ENCODE measurements at places on chromosomes 4 and X. TPM values are rescaled to one million over a fixed set of nuclear protein-coding genes. Genes with fewer than 3 reads are reported as not detected.

DNA sequence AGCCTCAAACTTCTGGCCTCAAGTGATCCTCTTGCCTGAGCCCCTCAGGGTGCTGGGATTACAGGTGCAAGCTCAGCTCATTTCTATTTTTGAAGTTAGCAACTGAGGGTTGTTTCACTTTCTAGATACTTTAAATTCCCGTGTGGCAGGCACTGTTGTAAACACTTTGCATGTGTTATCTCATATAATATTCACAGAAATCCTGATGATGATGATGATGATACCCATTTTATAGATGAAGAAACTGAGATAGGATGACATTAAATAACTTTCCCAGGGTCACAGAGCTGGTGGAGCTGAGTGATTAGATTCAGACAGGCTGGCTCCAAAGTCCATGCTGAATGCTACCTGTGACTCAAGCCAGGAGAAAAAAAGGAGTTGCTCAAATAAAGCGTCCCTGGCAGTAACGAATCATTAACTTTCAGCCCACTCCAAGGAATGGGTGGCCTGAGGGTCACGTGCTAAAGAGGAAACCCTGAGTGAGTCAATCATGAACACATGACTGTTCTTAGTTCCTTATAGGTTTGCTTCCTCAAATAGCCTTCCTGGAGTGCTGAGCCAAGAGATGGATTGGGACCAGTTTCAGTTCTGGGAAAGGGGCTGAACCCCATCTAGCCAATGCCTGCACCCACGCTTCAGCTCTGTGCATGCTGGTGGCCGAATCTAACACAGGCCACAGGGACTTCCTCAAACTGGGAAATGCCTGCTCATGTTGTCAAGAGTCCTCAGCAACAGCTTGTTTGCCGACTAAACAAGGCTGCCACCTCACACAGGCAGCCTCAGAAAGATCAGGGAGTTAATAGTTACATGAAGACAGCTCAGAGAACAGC, 52.8 kb downstream of the RBM47 start:
- DNase-seq = no peak

- DNase-seq = no peak
Measured at GRCh38 chr4:13299343-13299742, 184.8 kb downstream of the RAB28 start.

DNA sequence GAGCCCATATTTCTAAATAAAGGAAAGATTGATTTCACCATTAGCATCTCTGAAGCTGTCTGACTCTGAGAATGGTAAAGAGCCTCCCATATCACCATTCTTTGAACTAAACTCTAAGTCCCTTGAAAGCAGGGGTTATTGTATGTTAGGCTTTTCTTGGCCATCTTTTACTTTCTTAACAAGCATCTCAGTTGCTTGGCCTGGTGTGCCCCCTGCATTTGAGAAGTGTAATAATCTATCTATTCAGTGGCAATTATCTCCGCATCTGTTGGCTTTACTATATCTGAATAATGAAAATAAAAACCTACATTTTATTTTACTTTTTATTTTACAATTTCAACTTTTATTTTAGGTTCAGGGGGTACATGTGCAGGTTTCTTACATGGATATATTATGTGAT, 128.3 kb upstream of the ARMCX2 start:
- no peak for DNase-seq

- DNase-seq = peak; percentile 39
Measured at GRCh38 chr4:2837904-2838496, 5.6 kb upstream of the ADD1 start.

GRCh38 chr4:25815586-25815985, 47.2 kb downstream of the SEL1L3 start:
- DNase-seq = no peak

DNA sequence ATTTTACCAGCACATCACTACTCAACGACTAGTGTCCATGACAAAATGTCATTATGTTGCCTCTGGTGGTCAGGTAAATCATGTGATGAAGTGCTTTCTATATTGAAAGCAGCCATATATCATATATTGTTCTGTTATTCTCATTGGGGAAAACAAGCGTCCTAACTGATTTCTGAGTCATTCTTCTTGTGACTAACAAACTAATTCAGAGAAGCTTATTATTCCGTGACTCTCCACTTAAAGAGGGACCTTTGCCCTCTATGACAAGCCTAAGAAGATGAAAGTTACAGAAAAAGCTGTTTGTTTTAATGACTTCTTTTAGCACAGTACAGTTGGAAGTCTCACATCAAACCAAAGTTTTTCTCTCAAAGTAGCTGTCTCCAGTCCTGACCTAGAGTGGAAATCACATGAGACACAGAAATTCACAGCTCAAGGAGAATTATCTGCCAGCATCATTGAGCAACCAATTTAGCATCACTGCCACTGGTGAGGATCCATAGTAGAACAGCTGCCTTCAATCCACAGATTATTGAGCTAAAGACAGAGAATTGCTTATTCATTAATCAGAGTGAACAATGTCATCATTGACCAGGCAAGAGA, 36.4 kb downstream of the ASB9 start:
- no peak for DNase-seq

GRCh38 chr4:122329876-122330565, 48.8 kb upstream of the ADAD1 start:
- no peak for DNase-seq

DNA sequence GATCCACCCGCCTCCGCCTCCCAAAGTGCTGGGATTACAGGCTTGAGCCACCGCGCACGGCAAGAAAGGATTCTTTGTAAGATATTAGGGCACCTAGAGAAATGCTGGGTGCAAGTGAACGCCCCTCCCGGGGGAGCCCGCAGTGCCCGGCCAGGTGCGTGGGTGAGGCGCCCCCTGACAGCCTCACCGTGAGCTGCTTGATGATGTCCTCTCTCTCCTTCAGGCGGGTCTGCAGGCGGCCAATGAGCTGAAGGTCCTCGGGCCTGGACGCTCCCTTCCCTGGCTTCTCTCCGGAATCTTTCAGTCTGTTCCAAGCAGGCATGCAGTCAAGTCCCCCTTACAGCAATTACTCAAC, 21.9 kb downstream of the MED28 start:
- peak; percentile 24 for DNase-seq

GRCh38 chrX:47500554-47500953, 17.5 kb upstream of the ZNF41 start:
- DNase-seq = no peak

- DNase-seq = no peak
Measured at GRCh38 chr4:2923141-2923551, 40.1 kb downstream of the NOP14 start.

- no peak for DNase-seq
Measured at GRCh38 chrX:131544218-131544617, 344 bp downstream of the OR13H1 start.

- DNase-seq = no peak
Measured at GRCh38 chr4:74794382-74795010, at the start of gene BTC. Gene BTC (minus strand): TSS chr4:74794523. CDS start chr4:74794325, 198 bp downstream.

DNA sequence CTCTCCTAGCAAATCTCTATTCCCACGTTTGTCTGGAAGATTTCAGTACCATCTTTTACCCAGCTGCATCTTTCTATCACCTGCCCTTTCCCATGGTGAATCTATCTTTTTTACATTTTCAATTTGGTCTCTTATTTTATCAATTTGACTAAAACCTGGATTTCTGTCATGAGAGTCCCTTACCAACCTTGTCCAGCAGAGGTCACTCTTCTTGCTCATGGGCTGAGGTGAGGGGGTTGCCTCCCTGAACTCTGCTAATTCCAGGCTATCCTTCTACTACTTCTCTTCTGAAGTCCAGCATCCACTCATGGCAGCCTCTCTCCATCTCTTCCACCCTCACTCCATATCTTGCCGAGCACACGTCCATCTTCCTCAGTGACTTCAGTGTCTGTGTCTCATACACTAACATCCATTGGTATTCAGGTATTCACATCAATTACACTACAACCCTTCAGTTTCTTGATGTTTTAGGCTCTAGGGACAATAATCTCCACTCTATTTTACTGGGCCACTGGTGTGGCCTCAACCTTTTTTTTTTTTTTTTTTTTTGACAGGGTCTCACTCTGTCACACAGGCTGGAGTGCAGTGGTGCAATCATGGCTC, 17.8 kb upstream of the ZNF827 start:
- DNase-seq = no peak

Gene GAGE2A
- total RNA-seq = not detected

Gene ZNF157
- total RNA-seq = 4.9 TPM

Gene GPR143
- 0.82 TPM for total RNA-seq

Gene FRMPD4
- 26.5 TPM for total RNA-seq

Gene GSX2
- total RNA-seq = 3.3 TPM
